ENCODE measurements at places on chromosomes 2 and 18.

DNA sequence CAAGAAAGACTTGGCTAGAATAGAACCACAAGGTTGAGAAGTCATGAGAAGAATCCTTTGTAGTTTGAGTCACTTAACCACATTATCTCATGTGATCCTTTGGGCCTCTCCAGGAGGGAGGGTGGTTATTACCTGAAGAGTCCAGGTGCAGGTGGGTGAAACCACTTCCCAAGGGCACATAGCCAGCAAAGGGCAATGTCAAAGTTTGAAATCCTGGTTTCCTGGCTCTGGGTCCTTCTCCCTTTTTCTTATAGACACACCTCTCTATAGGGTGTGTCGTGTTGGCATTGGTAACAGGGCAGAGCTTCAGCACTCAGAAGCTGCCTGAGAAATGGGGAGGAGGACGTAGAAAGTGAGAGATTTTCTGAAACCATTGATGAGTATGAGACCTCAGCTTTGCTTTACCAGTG lies 137.9 kb downstream of the MGAT5 start:
- no peak for DNase-seq

- DNase-seq = no peak
Measured at GRCh38 chr2:224574423-224575084, 10.6 kb downstream of the CUL3 start.

GRCh38 chr2:219384859-219385258 lies 2.9 kb downstream of the DNPEP start:
- no peak for DNase-seq

DNA sequence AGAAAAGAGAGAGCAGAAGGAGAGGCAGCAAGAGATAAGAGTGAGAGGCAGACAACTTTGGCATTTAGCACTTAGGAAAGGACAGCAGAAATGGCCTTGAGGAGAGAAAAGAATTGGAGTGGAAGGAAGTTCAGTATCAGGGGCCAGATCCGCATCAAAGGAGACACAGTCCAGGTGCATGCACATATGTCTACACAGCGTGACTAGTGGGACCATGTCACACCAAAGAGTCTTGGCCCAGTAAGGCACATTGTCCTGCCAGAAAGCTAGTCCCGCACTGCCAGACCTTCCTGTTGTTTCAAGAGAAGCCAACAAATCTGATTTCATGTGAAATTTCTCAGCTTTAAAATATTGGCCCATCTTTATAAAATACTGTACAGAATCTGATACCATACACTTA lies 8.5 kb upstream of the STK39 start:
- DNase-seq = no peak

GRCh38 chr18:23135550-23136325 lies 453 bp downstream of the CABLES1 start:
- DNase-seq = no peak

DNA sequence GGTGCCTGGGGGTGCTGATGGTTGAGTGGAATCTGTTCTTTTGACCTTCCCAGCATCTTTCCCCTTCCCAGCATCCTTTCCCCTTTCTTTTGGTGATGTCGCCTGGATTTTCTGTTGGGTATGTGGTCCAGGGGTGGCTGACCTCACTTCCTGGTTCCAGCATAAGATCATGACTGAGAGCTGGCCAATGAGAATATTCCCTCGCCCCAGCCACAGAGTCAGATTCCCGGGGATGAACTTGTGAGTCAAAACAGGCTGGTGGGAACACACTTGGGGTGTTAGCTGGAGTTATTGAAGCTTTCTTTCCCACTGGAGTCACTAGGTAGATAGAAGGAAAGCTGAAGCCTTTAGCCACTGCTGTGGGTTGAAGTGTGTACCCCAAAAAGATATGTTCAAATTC lies 28.0 kb upstream of the FOSL2 start:
- no peak for DNase-seq

- no peak for DNase-seq
Measured at GRCh38 chr2:159125858-159126257, 157.4 kb downstream of the TANC1 start.
